ENCODE measurements at places on chromosomes 3 and 15. TPM values are rescaled to one million over a fixed set of nuclear protein-coding genes. Genes with fewer than 3 reads are reported as not detected.

GRCh38 chr15:95972041-95972553 lies 358.4 kb upstream of the NR2F2 start:
- no peak for DNase-seq
- H3K4me3 ChIP-seq: no peak overlapping the region
- no peaks in the 10 kb centered on the region for H3K4me1 ChIP-seq
- no peak overlapping the region for H3K27ac ChIP-seq

DNA sequence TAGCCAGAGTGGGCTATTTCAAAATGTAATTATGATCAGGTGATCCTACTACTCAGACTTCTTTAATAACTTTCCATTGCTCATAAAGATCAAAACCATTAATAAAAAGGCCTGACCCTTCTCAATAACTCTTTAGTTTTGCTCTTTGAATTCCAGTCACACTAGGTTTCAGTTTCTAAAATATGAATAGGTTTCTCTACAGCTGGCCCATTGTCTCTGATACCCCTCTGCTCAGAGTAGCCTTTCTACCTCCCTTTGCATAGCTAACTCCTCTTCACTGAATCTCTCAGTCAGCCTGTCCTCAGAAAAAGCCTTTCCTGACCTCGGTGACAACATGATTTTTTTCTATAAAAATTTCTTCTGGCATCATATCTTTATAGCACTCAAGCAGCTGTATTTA lies 209.1 kb downstream of the UNC13C start:
- H3K36me3 ChIP-seq: no peaks in the 10 kb centered on the region
- no peak for DNase-seq
- H3K27me3 ChIP-seq: no peaks in the 10 kb centered on the region
- H3K4me3 ChIP-seq: no peak overlapping the region

- no peaks in the 10 kb centered on the region for H3K27me3 ChIP-seq
- no peak overlapping the region for H3K27ac ChIP-seq
Observed at GRCh38 chr3:188830893-188831292, 340.9 kb upstream of the TPRG1 start.

DNA sequence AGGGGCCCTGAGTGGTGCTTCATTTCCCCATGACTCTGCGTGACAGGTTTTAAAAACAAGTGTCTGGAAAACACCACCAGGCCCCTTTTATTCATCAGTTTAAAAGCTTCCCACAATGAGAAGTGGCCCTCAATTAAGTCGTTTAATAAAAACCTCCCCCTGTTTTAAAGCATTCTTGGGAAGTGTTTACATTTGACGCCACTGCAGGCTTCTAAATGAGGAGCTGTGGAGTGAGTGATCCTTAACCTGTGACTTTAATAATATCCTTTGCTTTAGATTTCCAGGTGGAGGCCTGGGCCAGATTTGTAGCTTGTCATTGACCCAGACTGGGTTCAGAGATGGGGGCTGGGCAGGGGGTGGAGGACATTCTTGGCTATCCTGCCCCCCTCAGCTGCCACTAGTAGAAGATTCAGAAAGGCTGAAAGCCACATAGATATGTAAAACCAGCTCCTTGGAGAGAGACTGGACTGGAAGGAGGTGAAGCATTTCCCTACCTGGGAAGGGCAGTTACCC lies 11.3 kb downstream of the CGNL1 start:
- no peak overlapping the region for H3K4me3 ChIP-seq
- H3K36me3 ChIP-seq: no peaks in the 10 kb centered on the region
- no peak for DNase-seq
- no peaks in the 10 kb centered on the region for H3K4me1 ChIP-seq
- no peak overlapping the region for H3K27ac ChIP-seq

DNA sequence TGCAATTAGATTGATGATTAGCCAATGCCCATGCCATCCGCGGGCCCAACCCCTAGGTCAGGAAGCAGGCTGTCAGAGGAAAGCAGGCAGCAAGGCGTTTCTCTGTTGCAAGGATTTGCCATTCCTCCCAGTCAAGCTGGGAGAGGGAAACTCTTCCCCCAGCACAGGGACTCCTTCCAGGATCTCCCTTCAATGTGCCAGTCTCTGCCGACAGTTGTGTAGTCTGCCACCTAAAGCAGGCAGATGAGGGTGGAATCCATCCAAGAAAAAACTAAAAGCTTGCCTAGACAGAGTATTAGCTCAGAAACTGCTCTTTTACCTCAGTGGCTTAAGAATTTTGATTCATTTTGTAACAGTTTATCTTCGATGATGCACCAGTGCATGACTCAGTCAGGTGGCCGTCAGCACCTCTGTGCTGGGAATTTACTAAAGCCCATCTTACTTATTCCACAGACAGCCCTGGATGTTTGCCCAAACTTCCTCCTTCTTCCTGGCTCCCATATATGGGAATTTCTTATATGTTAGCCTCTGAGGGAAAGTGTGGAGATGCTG lies 501.5 kb upstream of the THBS1 start:
- no peaks in the 10 kb centered on the region for H3K27me3 ChIP-seq
- no peaks in the 10 kb centered on the region for H3K36me3 ChIP-seq
- no peak overlapping the region for H3K27ac ChIP-seq
- H3K4me1 ChIP-seq: no peaks in the 10 kb centered on the region

DNA sequence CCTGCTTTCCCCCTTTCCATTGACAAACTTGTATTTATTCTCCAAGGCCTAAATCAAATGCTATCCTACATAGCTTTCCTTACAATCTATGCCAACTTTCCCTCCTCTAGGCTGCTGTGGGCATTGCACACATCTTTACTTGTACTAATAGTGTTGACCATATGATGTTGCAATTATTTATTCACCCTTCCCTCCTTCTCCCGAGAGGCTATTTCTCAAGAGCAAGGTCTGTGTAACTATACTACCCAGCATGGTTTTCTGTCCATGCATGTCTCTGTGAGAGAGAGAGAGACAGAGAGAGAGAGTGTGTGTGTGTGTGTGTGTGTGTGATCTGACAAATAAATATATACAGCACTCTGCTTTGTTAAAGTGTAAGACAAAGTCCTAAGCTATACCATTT lies 63.8 kb downstream of the GTPBP8 start:
- H3K27ac ChIP-seq: no peak overlapping the region
- no peaks in the 10 kb centered on the region for H3K36me3 ChIP-seq
- H3K4me1 ChIP-seq: peaks cover 8% of the 10 kb centered on the region
- no peaks in the 10 kb centered on the region for H3K27me3 ChIP-seq
- DNase-seq: no peak
- no peak overlapping the region for H3K4me3 ChIP-seq

DNA sequence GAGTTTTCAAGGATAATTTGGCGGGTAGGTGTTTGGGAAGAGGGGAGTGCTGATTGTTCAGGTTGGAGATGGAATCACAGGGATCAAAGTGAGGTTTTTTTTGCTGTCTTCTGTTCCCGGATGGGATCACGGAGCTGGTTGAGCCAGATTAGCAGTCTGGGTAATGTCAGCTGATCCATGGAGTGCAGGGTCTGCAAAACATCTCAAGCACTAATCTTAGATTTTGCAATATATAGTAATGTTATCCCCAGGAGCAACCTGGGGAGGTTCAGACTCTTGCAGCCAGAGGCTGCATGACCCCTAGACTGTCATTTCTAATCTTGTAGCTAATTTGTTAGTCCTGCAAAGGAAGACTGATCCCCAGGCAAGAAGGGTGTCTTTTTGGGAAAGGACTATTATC lies 354.1 kb upstream of the SGO1 start:
- H3K27me3 ChIP-seq: no peaks in the 10 kb centered on the region
- no peaks in the 10 kb centered on the region for H3K4me1 ChIP-seq
- no peaks in the 10 kb centered on the region for H3K36me3 ChIP-seq
- H3K4me3 ChIP-seq: no peak overlapping the region
- no peak overlapping the region for H3K27ac ChIP-seq
- DNase-seq: no peak

GRCh38 chr3:23341147-23341838 lies 138.2 kb downstream of the UBE2E2 start:
- H3K27ac ChIP-seq: no peak overlapping the region
- no peaks in the 10 kb centered on the region for H3K4me1 ChIP-seq
- H3K36me3 ChIP-seq: no peaks in the 10 kb centered on the region
- no peak overlapping the region for H3K4me3 ChIP-seq
- DNase-seq: no peak

C3orf49 gene
- not detected for total RNA-seq

GRCh38 chr3:183178833-183179549 lies 16.5 kb upstream of the LAMP3 start:
- peaks cover 6% of the 10 kb centered on the region for H3K4me1 ChIP-seq
- peaks cover 5% of the 10 kb centered on the region for H3K27me3 ChIP-seq
- H3K27ac ChIP-seq: no peak overlapping the region
- H3K4me3 ChIP-seq: peak overlapping the region; percentile 60
- peak; percentile 16 for DNase-seq

GRCh38 chr3:189273736-189274135 lies 102.0 kb downstream of the TPRG1 start:
- DNase-seq: no peak
- no peak overlapping the region for H3K4me3 ChIP-seq
- no peak overlapping the region for H3K27ac ChIP-seq

GRCh38 chr3:195186041-195186709 lies 84.8 kb downstream of the XXYLT1 start:
- H3K27me3 ChIP-seq: no peaks in the 10 kb centered on the region
- H3K36me3 ChIP-seq: no peaks in the 10 kb centered on the region
- no peak for DNase-seq
- no peaks in the 10 kb centered on the region for H3K4me1 ChIP-seq
- no peak overlapping the region for H3K4me3 ChIP-seq
- H3K27ac ChIP-seq: peak overlapping the region; percentile 0

ISLR gene
- total RNA-seq: not detected

DNA sequence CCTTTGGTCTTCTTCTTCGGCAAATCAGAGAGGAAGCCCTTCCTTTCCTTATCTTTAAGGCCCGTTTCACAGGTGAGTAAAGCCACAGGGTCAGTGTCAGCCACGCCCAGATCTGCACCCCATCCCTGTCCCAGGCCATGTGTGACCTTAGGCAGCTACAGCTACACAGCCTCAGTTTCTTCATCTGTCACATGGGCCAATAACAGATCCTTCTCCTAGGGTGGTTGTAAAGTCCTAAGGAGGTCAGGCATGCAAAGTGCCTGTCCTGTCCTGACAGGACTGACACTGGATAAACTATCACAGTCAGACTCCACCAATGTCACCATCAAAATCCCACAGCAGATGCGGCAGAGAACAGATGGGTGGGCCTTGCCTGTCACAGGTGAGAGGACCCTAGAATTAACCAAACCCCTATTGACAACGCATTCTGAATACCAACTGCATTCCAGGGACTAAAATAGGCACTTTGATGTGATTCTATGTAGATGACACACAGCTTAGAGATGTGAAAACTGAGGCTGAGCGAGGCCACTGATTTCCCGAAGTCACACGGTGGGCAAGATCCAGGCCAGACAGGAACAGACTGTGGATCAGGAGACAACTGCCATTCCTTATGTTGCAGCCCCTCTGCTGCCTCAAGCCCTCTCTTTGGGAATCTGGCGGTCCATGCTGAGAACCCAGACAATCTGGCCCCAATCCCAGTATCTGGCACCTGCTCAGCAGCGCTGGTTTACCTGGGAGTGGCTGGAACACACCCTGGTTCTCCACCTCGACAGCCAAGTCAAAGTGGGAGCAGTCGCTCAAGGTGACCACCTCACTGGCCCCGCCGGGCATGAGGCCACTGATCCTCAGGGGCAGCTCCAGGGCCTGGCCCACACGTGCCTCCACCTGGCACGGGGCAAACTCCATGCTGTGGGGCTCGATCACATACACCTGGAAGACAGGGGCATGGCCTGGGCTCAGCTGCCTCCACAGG lies 48.7 kb downstream of the NUP210 start:
- no peaks in the 10 kb centered on the region for H3K4me1 ChIP-seq
- DNase-seq: no peak
- H3K36me3 ChIP-seq: peaks cover 60% of the 10 kb centered on the region
- no peak overlapping the region for H3K27ac ChIP-seq

GRCh38 chr15:33311312-33311971 lies 675 bp downstream of the RYR3 start:
- no peaks in the 10 kb centered on the region for H3K36me3 ChIP-seq
- DNase-seq: no peak
- H3K4me1 ChIP-seq: no peaks in the 10 kb centered on the region
- H3K27ac ChIP-seq: no peak overlapping the region

- no peak for DNase-seq
- no peak overlapping the region for H3K27ac ChIP-seq
- no peak overlapping the region for H3K4me3 ChIP-seq
- no peaks in the 10 kb centered on the region for H3K4me1 ChIP-seq
- no peaks in the 10 kb centered on the region for H3K27me3 ChIP-seq
Observed at GRCh38 chr3:149018247-149018646, 26.9 kb downstream of the GYG1 start.

GOLGA8N gene
- total RNA-seq: 1.2 TPM

ZNF445 gene
- total RNA-seq: 15.8 TPM

PFKFB4 gene
- total RNA-seq: 2.2 TPM

CHRM5 gene
- not detected for total RNA-seq

DNA sequence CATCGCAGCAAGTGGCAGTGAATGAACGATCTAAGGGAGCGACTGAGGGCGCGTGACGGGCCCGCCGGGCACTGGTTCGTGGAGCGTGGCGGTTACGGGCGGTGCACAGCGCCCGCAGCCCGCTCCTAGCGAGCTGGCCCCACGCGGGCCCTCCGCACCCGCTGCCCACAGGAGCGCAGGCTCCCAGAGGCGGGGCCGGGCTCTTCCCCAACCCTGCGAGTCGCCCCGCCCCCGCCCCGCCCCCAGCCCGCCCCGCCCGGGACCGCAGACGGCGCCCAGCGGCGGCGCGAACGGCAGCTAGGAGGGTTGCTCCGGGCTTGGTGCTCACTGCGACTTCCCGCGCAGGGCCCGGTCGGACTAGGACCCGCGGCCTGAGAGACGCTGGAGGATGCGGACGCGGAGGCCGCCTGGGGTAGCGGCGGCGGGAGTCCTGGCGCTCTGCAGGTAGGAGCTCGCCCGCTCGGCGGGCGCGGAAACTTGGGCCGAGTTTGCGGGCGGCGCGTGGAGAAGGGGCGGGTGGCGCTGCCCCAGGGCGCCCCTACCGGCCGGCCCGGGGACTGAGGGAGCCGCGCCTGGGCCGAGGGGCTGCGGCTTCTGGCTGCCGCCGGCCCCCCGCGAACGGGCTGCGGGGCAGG lies at the start of gene C15orf39:
C15orf39 (plus strand) TSS at position 267 of the 635 bp plus-strand sequence. CDS start 4,167 bp downstream, outside the sequence.
- H3K4me3 ChIP-seq: peak within 1 kb of the TSS; percentile 96
- peak within 1 kb of the TSS; percentile 86 for H3K27ac ChIP-seq
- H3K27me3 ChIP-seq: no peaks in the 10 kb centered on the region
- H3K36me3 ChIP-seq: no peaks in the 10 kb centered on the region
- DNase-seq: peak; percentile 81

ATP13A4 gene
- total RNA-seq: 2.6 TPM

- H3K4me1 ChIP-seq: no peaks in the 10 kb centered on the region
- no peak for DNase-seq
- H3K27me3 ChIP-seq: no peaks in the 10 kb centered on the region
- no peak overlapping the region for H3K4me3 ChIP-seq
- no peaks in the 10 kb centered on the region for H3K36me3 ChIP-seq
Observed at GRCh38 chr3:30741889-30742288, 135.5 kb downstream of the TGFBR2 start.

All from CD8-positive, alpha-beta memory T cell (primary cell).